Esophagus muscularis mucosa (tissue), 4 donors: ENCODE measurements at places on chromosomes 12 and 14. TPM values are rescaled to one million over a fixed set of nuclear protein-coding genes. Genes with fewer than 3 reads are reported as not detected.

DNA sequence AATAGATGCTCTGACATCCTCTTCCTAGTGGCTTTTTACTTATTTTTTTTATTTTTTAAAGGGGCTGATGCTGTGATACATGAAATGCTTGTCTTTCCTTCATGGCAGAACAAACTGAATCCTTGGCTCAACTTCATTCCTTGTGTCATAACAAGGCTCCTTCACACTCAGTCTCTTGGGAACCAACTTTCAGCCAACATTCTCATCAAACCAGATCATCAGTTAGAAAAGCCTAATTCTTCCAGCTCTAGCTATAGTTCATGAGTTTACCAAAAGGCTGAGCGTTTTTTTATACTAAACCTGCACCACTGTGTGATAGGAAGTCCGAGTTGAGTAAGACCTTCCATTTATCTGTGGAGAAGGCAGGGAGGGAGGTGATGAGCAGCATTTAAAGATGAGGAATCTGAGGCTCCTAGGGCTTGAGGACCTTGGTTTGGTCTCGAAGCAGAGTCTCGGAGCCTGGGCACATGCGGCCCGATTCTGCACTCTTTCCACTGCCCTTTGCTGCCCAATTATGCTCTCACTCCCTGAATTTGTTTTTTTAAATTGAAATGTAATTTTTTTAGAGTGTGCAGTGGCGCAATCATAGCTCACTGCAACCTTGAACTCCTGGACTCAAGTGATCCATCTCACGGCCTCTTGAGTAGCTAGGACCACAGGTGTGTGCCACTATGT, 8.2 kb downstream of the GPRC5D start:
- DNase-seq = peak; percentile 90

GRCh38 chr14:75518625-75519024, 3.6 kb upstream of the BATF start:
- DNase-seq = peak; percentile 75

- no peak for DNase-seq
Observed at GRCh38 chr12:105897311-105897725, 241.4 kb downstream of the NUAK1 start.

GRCh38 chr12:110741341-110742095, 1.2 kb downstream of the PPP1CC start:
- DNase-seq = no peak

Gene BCL2L14
- total RNA-seq = not detected

DNA sequence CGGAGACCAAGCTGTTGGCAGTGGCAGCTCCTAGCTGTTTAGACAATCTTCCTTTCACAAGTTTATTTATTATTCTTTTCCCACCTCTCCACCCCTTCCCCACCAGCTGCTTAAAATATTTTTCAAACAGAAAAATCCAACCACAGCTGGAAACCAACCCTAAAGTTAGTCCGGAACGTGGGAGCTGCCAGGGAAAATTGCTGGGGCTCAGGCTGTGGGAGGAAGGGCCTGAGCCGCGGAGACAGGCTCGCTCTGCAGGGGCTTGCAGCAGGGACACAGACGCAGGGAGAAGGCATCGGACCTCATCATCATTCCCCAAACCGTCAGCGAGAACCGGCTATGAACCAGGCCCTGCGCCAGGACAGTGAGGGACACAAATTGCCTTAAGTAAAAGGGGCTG, 16.1 kb upstream of the TMEM106C start:
- no peak for DNase-seq
